ENCODE measurements at places on chromosomes 7 and 10.

GRCh38 chr10:126955396-126955795 is 50.2 kb downstream of the DOCK1 start:
- DNase-seq = no peak

DNA sequence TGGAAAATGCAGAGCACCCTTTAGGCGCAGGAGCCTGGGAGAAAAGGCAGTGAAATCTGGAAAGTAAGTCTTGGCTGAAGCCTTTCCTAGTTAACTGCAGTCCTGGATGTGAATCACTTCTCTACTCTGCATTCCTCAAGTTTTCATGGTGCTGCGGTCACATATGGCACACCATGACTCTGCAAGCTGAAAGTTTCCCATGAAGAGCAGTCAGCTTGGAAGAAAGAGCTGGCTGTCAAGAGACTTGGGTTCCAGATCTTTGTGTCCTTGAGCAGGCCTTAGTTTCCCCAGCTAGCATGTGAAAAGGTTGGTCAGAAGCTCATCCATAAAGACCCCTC is 548.3 kb downstream of the SORCS3 start:
- DNase-seq = no peak

GRCh38 chr10:71675295-71675970 is 44.1 kb downstream of the C10orf105 start:
- DNase-seq = no peak

DNA sequence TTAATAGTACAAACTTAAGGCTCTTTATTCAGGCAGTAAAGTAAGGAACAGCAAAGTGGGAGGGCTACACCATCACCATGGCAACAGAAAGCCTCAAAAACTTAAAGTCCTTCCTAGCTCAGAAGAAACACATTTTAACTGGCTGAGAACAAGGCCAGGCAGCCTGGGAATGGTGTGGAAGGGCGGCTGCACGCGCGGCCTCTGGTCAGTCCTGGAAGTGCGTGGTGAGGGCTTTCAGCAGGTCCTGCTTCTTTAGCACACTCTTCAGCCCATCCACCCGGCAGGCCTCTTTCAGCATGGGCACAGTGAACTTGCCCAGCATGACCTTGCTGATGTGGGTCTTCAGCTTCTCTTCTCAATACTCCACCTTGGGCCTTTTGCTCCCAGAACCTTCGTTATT is 133.0 kb downstream of the CYP26A1 start:
- DNase-seq = no peak

DNA sequence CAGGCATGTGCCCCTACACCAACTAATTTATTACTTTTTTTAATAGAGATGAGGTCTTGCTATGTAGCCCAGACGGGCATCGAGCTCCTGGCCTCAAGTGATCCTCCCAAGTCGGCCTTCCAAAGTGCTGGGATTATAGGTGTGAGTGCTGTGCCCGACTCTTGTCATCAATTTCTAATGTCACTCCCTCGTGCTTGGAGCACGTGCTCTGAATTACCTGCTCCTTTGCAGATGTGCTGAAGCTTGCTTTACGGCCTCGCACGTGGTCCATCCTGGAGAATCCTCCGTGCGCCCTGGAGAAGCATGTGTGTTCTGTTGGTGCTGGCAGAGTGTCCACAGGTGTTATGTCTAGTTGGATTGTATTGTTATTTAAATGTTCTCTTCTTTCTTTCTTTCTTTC is 11.8 kb upstream of the UBE3C start:
- no peak for DNase-seq

Measured in NCI-H1694 (cell line).